ENCODE measurements at places on chromosomes 3 and 15.
A peak's percentile ranks its signal among the peaks of the same experiment; 100 is the strongest.

- DNase-seq = no peak
Observed at GRCh38 chr3:185210621-185211142, 43.2 kb downstream of the EHHADH start.

DNA sequence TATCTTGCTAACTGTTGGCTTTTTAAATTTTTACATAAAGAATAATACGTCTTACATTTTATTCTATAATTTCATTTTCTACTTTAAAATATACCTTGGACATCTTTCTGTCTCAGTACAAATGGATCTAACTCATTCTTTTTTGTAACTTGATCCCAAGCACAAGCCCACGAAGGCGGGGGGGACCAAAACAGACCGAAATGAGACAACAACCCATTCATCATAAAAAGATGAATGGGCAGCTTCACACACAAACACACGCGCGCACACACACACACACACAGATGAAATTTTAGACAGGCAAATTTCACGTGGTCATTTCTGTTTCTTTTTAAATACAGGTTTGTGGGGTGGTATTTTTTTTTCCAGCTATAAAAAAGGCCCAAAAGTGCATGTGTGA is 271.3 kb upstream of the TOPAZ1 start:
- no peak for DNase-seq

DNA sequence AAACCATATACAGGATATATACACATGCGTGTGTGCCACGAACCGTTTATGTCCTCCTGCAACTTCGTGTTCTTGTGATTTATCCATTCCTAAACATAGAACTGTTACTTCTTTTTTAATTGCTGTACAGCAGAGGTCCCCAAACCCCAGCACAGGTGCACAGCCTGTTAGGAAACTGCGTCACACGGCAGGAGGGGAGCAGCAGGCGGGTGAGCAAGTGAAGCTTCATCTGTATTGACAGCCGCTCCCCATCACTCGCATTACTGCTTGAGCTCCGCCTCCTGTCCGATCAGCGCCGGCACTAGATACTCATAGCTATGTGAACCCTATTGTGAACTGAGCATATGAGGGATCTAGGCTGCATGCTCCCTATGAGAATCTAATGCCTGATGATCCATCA is 34.9 kb upstream of the NRROS start:
- peak; percentile 38 for DNase-seq

DNA sequence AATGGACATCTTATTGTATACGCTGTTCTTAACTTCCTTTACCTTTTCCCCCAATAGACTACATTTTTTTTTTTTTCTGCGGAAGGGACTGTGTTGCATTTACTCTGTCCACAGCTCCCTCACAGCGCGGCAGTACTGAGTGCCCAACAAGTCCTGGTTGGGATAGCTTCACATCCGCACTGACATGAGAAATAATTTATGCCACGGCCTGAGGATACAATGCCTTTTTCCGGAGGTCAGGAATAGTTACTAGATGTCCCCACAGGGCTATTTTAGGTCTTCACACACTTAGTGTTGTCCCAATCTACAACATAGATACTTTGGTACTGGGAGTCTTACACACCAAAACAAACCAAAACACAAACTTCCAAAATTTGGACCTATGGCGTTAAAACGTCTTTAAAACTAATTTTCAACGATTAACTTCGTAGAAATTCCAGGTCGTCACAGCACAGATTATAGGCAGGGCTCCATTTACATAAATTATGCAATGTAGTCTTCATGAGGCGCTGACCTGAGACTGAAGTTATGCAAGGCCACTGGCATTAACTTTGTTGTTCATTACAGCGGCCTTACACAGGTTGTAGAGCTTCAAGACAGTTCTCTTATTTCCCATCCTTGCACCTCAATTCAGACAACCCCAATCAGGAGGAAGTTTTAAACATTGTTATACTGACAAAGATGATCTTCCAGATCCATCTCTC is 989 bp upstream of the PPIB start:
- no peak for DNase-seq

DNA sequence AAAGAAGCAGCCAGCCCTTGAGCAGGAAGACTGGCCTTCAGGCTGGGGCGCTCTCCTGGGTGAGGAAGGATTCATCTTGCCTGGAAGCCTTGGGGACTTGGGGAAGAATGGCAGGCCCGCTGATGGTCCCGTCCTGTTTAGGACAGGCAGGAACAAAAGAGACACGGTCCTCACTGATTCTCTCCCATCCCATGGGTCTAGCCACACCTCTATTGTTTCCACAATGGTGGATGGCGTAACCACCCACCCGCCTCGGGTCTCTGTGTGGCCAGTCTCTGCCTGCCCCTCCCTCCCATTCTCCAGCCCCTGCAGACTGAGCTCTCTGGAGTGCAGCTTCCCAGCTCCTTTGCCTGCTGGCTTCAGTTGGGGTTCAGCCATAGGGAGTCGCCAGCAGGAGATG is 284.3 kb downstream of the UACA start:
- no peak for DNase-seq

DNA sequence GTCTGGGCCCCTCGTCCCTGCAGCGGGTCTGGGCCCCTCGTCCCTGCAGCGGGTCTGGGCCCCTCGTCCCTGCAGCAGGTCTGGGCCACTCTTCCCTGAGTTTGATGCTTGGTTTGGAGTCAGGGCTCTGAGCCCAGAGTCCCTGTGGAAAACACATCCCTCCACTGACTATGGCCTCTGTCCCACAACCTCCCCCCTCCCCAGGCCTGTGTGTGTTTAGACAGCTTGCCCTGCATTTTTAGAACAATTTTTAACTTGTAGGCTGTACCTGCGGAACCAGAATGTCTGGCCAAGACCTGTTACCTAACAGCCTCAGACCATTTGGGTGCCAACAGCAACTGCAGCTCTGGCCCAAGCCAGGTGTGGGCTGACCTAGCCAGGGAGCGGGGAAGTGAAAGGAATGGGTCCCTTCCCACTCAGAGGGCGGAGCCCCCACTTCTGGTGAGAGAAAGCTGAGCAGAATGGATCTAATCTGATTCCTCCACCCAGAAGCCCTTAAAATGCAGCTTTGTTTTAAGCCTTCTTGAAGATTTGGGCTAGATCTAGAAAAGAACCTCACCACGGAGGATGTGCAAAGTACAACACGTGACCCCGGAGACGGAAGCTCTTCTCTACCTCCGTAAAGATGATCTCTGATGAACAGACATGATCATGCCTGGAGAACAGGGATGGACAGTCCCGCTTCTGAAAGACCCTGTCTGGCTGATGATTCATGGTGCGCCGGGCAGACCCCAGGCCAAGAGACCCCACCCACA is 60.5 kb upstream of the TFRC start:
- DNase-seq = no peak

- DNase-seq = no peak
Observed at GRCh38 chr3:10557781-10558373, 52.5 kb upstream of the ATP2B2 start.

- no peak for DNase-seq
Observed at GRCh38 chr15:70474471-70475406, 288.6 kb downstream of the UACA start.

GRCh38 chr3:127754411-127755304 is 67.7 kb downstream of the MGLL start:
- peak; percentile 17 for DNase-seq

DNA sequence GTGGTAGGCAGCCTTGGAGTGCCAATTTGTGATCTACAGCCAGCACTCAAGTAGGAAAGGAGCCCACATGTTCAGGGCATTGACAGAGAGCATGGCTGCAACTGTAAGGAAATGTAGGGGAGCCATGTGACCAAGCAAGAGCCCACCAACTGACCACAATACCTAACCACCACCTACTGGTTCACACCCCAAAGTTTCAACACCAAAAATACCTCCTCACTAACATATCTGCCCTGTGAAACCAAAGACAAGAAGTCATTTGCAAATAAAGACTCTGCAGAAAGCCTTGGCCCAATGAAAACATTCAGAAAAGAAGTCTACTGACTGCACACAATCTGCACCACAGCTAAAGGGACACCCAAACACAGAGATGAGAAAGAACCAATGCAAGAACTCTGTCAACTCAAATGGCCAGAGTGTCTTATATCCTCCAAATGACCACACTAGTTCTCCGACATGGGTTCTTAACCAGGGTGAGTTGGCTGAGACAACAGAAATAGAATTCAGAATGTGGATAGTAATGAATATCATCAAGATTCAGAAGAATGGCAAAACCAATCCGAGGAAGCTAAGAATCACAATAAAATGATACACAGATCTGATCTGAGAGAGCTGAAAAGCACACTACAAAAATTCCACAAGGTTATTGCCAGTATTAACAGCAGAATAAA is 40.6 kb downstream of the SLC9C1 start:
- DNase-seq = no peak

DNA sequence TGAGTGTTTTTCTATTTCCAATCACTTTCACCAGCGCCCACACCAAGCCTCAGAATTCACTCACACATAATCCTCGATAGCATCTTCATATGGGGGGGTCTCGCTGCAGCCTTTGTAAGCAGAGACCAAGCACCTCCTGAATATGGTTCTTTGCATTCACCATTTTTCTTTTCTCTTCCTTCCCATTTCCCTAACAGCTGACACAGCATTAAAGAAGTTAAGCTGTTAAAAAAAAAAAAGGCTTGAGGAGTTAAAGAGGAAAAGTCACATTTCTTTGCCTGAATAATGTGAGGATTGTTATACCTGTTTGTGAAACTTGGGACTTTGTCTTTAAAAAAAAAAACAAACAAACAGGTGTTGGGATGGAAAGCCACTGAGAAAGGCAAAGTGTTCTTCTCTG is 41.6 kb downstream of the RFTN1 start:
- no peak for DNase-seq

DNA sequence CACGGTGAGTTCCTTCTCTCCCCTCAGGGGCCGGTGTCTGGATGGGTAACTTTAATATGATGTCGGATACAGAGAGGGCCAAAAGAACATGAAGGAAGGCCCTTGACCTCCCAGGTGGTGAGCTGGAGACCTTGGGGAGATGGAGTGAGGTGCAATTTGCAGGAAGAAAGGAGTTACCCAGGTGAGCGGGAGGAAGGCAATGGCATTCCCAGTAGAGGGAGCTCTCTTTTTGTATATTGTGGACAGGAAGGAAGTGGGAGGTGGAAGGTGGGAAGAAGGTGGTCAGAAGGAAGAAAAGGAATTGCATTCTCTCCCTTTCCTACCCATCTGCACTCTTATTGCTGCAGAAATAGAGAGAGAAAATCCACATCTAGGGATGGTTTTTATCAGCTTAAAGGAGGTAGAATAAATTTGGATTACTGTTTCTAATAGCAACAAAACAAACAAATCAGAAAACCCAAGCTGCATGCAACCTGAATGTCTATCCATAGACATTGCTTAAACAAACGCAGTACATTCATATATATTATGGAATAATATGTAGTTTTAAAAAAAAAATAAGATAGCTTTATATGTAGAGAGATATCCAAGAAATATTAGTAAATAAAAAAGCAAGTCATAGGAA is 169.0 kb upstream of the TSC22D2 start:
- no peak for DNase-seq

DNA sequence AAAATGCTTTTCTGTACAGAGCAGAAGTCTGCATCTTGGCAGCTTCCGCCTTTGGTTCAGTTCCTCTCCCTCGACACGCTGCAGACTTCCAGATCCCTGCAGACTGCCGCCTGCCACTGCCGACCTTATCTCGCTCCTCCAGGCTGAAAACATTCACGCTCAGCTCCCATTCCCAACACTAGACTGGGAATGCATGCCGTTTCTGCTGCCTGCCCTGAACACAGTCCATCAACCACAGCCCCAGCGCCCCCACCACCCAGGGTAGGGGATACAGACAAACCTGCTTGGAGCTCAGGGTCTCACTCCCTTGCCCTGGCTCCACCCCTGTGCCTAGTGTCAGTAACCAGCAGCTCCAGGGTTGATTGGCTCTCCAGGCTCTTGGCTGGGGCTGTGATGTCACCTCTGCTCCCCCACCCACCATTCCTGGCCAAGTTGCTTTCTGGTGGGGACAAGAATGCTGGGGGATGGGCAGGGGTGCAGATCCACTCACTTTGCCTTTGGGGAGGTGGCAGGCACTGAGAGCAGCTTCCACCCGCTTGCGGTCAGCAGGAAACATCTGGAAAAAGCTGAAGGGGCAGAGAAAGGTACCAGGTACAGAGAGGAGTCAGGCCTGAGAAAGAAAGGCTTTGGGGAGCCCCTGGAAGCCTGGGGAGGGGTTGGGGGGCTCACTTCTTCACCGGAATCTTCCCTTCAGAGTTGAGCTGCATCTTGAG is 6.1 kb downstream of the PLCB2 start:
- DNase-seq = no peak

- DNase-seq = no peak
Observed at GRCh38 chr15:27807335-27807734, 291.8 kb downstream of the OCA2 start.

DNA sequence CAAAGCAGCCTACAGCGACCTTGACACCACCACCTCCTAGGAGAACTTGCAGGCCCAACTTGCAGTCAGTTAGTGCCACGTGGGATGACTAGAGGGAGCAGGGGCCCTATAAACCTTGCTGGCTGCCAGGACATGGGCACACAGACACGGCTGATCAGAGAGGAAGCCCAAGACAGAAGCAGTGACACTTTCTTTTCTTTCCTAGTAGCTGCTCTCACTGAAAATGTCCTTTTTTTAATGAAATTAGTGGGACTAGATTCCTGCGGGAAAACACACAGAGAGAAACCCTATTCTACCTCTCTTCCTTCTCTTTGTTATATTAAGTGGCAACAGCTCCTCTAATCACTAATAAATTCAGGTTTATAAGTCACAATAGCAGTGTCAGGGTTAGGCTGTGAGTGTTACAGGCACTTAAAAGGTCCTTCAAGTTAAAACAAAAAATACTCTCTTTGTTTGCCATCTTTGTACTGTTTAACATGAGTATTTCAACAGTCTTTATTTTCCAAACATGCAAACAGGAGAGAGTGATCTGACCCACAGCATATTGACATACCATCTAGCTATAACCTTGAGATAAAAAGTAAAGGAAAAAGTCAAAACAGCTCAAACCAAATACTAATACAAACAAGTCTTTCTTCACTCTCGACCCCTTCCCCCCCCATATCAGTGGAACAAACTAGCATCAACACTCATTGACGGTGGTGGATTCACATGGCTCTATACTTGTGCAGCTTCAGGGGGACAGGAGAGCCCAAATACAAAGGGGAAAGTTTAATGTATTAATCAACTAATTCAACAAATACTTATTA is 2.1 kb upstream of the TMEM212 start:
- DNase-seq = no peak

GRCh38 chr3:32240159-32240545 is 1.7 kb downstream of the CMTM8 start:
- DNase-seq = peak; percentile 7

GRCh38 chr15:61929452-61929851 is 130.8 kb downstream of the VPS13C start:
- DNase-seq = no peak

GRCh38 chr3:10780243-10780642 is 35.8 kb upstream of the SLC6A11 start:
- DNase-seq = no peak

GRCh38 chr3:168088106-168088720 is 7.5 kb downstream of the GOLIM4 start:
- no peak for DNase-seq

All from stimulated activated CD4-positive, alpha-beta T cell treated with anti-CD3 and anti-CD28 coated beads, Interleukin-1b, Interleukin-23, amount 100 ng/mL, for 1 hour (primary cell).